Stimulated activated CD4-positive, alpha-beta T cell treated with anti-CD3 and anti-CD28 coated beads, Interleukin-15, amount 100 ng/mL, for 1 hour (primary cell): ENCODE measurements at places on chromosomes 7 and 10.

DNA sequence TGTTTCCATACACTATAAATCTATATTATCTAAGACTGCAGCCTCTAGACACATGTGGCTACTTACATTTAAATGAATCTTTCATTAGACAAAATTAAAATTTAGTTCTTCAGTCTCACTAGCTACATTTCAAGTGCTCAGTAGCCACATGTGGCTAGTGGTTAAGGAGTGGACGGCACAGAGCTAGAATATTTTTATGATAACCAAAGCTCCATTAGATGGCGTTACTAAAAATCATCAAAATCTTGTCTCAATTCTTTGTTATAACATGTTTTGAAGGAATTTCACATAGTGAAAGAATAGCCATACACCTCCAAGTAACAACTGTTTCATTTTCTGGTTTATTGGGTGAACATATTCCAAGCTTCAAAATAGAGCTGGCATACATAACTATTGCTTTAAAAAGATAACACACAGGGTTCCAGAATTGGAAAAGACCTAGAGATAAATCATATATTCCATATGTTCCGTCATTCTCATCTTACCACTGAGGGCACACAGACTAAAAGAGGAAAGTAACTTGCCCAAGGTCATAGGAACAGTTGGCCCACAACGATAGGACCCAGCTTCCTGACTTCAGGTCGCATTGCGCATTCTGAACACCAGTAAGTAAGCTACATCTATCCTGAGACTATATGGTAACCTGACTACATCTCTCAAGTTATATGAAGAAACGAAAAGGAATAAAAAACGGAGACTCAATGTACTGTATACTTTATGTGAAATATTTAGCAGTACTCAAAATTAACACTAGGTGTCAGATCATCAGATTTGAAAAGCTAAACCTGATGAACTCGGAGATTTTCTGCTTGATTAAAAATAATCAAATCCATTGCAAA is 66.6 kb downstream of the CAV1 start:
- no peak for DNase-seq

DNA sequence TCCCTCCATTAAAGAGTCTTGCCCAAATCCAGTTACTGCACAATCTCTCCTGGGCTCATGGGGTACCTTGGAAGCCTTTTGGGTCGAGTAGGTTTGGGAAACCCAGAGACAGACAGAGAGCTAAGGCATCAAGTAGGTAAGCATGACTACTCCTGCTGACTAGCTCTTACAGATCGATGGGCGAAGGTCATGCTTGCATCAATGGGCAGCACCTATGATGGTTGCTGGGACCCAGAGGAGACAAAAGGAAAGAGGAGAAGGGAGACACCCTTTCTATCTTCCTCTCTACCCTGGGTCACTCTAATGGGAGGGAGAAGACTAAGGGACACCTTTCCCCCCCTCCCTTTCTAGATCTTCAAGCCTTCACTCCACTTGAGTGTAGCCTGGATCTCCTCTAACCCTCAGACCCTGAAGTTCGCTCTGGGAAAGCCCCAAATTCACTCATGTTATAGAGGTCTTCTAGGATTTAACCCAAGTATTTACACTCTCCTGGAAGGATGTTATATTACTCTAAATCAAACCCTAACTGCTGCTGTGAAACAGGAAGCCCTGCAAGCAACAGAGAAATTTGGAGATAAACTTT is 31.6 kb upstream of the ZNF746 start:
- DNase-seq, result no peak

DNA sequence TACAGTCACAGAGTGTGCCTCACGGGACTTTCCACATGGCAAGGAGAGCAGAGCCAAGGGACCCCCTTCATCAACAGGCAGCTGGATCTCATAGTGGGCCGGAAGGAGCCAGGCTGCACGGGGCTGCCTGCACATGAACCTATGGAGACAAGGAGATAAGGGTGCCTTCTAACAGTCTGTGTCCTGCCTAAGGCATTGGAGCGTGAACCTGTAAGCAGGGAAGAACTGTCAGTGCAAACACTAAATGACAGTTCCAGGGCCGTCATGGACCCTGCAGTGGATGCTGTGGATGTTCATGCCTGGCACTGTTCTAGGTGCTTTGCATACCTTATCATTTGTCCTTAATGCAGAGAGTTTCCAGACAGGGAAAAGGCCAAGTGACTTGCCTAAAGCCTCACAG is 85.9 kb downstream of the WIPF3 start:
- no peak for DNase-seq

GRCh38 chr7:157898261-157898660 is 561.5 kb downstream of the DNAJB6 start:
- DNase-seq, result no peak

GRCh38 chr10:129959544-129960480 is 4.3 kb downstream of the EBF3 start:
- DNase-seq, result no peak

DNA sequence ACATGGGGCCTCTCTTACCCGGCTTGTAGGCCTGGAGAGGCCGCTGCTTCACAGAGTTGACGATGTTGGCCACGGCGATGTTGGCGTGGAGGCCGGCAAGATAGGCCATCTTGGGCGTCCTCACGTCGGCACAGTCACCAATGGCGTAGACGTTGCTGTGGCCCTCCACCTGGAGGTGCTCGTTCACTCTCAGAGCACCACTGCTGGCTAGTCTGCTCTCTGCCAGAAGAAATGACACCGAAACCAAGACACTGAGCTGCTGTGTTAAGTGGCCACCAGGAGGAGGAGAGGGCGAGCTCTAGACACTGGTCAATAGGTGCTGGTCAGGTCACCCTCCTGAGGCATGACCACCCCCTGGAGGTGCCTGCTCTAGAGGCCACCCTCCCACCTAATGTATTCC is 17.7 kb downstream of the AIFM2 start:
- no peak for DNase-seq

GRCh38 chr7:99614495-99614894 is 2.3 kb upstream of the ZSCAN25 start:
- DNase-seq, result no peak

- DNase-seq, result no peak
These were observed 103.0 kb upstream of the SEMA3A start for GRCh38 chr7:84297616-84298015.

DNA sequence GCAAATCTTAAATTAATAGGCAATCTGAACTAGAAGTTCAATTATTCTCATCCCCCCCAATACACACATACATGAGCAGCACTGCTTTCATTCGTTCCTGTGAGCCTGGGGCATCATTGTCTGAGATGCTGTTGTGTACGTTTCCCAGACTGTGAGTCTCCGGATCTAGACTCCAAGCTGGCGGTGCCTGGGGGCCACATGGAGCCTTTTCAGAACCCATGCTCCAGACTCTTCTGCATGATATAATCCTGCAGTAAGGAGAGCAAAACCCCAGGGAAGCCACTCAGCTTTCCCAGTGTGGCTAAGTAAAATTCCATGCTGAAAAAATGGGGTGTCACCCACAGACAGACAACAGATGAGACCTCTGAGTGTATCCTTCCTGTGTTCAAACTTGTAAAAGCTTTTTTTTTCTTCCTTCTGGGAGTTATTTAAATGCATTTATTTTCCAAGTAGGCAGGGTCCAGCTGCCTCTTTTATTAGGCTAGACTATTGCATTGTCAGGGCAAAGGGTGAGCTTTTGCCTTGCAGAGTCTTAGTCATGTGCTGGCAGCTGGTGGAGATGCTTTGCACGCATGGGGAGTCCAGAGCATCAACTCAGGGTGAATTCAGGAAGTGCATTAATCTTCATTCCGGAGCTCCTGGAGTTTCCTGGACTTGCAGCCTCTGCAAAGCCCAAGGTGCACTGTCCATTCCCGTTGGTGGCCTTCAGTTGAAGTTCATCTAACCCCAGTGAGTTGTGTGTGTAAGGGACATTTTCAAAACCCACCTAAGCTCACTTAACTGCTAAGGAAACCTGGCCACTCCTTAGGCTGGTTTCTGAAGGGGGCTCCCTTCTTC is 185.7 kb upstream of the ADO start:
- no peak for DNase-seq
